Testis (tissue), 5 donors: ENCODE measurements at places on chromosomes 2 and 18. TPM values are rescaled to one million over a fixed set of nuclear protein-coding genes. Genes with fewer than 3 reads are reported as not detected.

DNA sequence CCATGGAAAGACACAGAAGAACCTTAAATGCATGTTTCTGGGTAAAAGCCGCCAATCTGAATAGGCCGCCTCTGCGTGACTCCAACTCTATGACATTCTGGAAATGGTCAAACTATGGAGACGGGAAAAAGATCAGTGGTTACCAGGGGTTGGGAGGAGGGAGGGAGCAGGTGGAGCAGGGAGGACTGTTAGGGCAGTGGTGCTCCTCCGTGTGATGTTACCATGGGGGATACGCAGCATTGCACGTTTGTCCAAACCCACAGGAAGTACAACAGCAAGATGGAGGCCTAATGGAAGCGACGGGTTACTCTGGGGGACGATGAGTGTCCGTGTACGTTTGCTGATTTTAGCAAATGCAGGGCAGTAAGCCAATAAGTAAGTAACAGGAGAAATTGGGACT, 17.2 kb downstream of the TMEM18 start:
- no peak for DNase-seq

DNA sequence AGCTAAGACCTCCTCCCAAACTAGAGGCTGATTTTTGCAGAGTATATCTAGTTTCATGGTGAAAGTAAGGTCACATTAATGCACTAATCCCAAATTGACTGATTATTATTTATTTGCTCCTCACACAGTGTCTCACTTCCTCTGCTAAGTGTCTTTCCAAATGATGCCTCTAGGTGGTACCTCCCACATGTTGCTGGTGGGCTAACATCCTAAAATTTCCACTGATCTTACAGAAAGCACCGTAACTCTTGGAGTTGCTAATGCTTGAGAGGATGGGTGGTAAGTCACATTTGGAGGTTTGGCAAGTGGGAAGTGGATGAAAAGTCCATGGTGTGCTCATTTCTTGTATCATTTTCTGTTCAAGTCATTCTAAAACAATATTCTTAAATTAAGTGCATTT, 428.7 kb upstream of the GYPC start:
- DNase-seq: no peak

DNA sequence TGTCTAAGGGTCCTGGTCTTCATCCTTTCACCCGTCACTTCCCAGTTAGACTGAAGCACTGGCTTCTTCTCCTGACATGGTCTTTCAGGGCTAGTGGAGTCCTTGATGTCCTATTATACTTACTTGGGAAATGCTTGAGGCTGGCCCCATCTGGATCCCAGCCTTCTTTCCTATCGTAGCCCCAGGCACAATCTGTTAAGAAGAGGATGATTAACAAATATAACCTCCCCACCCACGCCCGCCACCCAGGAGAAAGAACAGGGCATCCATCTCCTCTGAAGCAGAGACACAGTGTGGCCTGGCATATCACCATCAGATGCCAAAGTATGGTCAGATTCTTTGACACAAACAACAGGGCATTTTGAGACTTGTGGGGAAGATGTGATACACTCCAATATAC, 530.1 kb downstream of the SOX11 start:
- DNase-seq: no peak

GRCh38 chr2:1713142-1713838, 31.0 kb downstream of the PXDN start:
- no peak for DNase-seq

GRCh38 chr2:238097988-238098871, 1.9 kb upstream of the ESPNL start:
- DNase-seq: peak; percentile 75

GRCh38 chr2:41716497-41716896, 331.3 kb upstream of the PKDCC start:
- no peak for DNase-seq

DNA sequence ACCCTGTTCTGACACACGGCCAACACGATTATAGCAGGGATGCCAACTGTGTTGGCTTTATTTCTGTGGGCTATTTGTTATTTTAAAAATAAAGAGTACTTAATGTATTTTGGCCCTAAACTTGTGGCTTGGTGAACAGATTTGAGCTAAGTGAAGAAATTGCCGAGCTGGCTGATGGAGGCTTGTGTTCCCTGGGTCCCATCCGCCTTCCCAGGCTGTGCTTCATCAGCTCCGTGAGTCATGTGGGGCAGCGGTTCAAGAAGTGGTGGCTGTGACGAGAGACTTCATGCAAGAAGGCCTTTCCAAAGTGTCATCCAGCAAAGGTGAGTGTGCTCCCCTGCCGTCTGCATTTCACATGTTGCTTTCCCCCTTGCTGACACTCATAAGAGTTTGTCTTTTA, 73.6 kb upstream of the NCK2 start:
- peak; percentile 34 for DNase-seq

DNA sequence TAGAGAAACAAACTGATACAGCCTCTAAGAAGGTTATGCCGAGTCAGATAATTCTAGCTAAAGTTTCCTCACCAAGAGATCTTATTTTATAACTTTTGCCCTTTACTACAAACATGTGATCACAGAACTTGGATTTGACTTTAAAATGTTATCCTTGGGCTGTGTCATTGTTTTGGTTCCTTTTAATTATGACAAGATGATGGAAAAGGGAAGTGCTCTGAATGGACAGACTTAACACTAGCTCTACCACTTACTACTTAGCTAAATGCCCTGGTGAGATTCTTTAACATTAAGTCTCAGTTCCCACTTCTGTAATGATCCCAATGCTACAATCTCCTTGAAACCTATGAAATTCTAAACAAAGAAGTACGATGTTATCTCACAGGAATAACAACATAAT, 69.9 kb downstream of the RTTN start:
- DNase-seq: no peak

DNA sequence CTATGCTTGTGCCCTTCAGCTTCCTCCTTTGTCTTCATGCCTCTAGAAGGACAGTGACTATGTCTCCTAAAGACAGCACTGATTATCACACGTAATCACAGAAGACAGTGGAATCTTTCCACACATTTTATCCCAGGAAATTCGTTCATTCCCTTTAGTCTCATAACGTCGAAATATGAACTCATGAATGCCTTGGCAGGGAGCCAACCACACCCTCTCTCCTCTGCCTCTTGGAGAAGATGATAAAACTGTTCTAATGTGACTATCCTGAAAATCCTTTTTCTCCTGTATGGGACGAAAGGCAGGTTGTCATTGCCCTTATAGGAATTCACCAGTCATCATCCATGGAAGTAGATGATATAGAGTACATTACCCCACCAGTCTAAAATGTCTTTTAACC, 726.6 kb upstream of the FANCL start:
- DNase-seq: no peak

- no peak for DNase-seq
Measured at GRCh38 chr18:58572181-58572580, 56.7 kb downstream of the ALPK2 start.

GRCh38 chr2:189613077-189613636, 32.6 kb upstream of the SLC40A1 start:
- DNase-seq: peak; percentile 73

GRCh38 chr2:102986826-102987490, 225.1 kb downstream of the TMEM182 start:
- no peak for DNase-seq

DNA sequence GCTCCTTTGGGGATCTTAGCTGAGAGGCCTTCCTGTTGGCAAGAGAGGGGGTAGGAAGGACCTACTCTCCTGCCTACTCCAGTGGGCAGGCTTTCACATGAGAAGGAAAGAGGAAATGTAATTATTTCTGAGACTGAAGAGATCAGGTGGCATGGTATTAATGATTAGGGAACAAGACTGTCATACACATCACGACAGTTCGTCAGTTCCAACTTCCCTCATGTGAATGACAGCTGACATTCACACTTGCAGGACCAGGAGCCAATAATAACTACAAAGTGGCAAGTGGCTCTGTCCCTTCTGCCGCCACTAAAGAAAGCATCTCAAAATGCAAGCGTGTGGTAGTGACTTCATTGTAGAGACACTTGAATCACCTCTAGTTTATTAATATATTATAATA, 90.0 kb downstream of the ZCCHC2 start:
- DNase-seq: no peak

DNA sequence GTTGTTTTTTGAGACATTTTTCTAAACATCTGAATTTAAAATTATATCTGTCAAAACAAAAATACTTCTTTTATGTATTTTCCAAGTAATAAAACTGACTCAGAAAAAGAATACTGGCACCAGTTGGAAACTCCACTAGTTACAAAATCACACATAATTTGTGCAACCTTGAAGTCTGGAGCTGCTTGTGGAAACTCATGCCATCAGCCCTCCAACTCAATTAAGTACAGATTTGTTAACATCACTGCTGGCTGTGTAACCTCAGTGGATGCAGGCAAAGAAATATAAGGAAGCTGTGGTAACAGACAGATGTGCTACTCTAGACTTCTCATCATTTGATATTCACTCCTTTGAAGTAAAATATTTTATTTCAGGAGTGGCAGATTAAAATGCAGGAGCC, 30.0 kb upstream of the RAPH1 start:
- DNase-seq: no peak

DNA sequence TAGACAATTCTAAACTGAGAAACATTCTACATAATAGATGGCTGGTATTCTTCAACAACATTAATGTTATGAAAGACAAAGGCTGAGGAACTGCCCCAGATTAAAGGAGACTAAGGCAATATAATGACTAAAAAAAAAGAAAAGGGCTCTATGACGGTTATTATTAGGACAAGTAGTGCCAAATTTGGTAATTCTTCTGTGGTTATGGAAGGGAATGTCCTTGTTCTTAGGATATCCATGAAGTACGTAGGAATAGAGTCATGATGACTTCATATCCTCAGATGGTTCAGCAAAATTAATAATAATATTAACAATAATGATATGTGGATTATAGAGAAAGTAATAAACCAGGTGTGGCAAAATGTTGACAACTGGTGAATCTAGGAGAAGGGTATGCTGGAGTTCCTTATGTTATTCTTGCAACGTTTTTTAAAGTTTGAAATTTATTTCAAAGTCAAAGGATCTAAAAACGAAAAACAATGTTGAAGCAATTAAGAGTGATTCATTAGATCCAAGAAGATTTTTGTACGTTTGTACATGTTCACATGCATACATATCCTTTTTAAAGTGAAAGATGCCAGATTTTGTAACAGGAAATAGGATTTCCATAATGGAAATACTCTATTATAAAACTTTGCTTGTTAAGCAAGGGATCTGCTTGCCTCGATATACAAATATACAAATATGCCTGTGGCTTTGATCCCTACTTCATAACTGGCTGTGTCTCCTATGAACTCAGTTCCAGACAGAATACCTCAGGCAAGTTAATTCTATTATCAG, 27.7 kb upstream of the STRN start:
- no peak for DNase-seq

- no peak for DNase-seq
Measured at GRCh38 chr18:26502823-26503222, 45.5 kb downstream of the KCTD1 start.

The TMEM163 gene
- total RNA-seq: 37.3 TPM

The LYG1 gene
- 5.8 TPM for total RNA-seq

The ATAD2B gene
- total RNA-seq: 23.2 TPM

The ATG9A gene
- total RNA-seq: 125 TPM

The ERBB4 gene
- 47.7 TPM for total RNA-seq

The PLB1 gene
- 7.6 TPM for total RNA-seq

The CYB5A gene
- 96.0 TPM for total RNA-seq
